RPMI7951 (cell line): ENCODE measurements at places on chromosomes 13 and 19. TPM values are rescaled to one million over a fixed set of nuclear protein-coding genes. Genes with fewer than 3 reads are reported as not detected.

DNA sequence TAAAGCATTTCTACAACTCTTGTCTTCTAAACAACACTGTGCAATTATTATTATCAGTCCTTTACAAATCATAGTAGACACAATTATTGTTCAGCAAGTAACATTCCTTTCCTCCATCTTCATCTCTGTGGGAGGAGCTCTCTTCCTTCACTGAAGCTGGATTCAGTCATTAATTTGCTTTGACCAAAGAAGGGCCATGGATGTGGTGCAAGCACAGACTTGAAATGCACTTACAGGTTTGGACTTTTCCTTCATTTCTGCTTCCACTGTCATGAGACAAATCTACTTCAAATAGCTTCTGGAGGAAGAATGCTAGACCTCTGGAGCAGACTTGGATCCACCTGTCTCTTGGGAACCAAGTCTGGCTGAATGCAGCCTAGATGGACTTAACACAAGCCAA is 336.6 kb upstream of the SLITRK6 start:
- DNase-seq, result no peak

DNA sequence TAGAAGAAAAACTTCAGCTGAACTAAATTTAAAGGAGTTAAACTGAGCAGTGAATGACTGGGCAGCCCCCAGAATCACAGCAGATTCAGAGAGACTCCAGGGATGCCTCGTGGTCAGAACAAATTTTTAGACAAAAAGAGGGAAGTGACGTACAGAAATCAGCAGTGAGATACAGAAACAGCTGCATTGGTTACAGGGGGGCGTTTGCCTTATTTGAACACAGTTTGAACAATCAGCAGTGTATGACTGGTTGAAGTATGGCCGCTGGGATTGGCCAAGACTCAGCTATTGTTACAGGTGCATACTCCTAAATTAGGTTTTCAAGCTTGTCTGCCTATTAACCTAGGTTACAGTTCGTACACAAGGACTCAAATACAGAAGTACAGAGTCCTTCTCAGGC is 2.2 kb upstream of the SPRYD7 start:
- DNase-seq, result no peak

- DNase-seq, result no peak
Observed at GRCh38 chr19:44806291-44806690, 2.6 kb upstream of the BCAM start.

DNA sequence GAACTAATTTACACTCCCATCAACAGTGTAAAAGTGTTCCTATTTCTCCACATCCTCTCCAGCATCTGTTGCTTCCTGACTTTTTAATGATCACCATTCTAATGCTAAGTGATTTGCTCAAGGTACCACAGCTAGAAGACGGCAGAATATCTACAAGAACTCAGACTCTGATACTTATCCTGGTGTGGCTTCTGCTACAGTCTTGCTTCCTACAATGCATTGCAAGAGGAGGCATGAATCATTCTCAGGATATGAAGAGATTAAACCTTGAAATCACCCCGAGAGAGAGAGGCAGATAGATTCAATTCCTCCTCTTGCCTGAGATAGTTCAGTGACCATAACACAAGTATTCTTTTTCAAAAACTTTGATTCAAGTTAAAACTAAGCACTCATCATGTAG is 306.4 kb downstream of the TBC1D4 start:
- DNase-seq, result no peak

GRCh38 chr13:77172650-77173049 is 145.7 kb upstream of the FBXL3 start:
- DNase-seq, result no peak

GRCh38 chr19:32873247-32873959 is 3.8 kb upstream of the SLC7A9 start:
- DNase-seq, result no peak

GRCh38 chr13:52447354-52447753 is 3.1 kb downstream of the VPS36 start:
- no peak for DNase-seq

Gene ZNF888
- 4.6 and 5.6 TPM in 2 replicates for total RNA-seq

Gene PTGER1
- 0.60 TPM in 1 of 2 replicates, not detected in the other for total RNA-seq

Gene C19orf25
- 25.2 and 27.1 TPM in 2 replicates for total RNA-seq

Gene CEACAM1
- 0.12 and 0.20 TPM in 2 replicates for total RNA-seq
